Left lung (tissue), 14 donors: ENCODE measurements at places on chromosomes 11 and 22.

- DNase-seq: no peak
These were observed 13.4 kb upstream of the IL17REL start for GRCh38 chr22:50025993-50026392.

- DNase-seq: no peak
These were observed 116.1 kb downstream of the SHANK2 start for GRCh38 chr11:71136095-71136845.

GRCh38 chr11:68812526-68812925, 29.2 kb downstream of the CPT1A start:
- no peak for DNase-seq

GRCh38 chr11:44418456-44418830, 108.5 kb upstream of the ALX4 start:
- no peak for DNase-seq

GRCh38 chr11:118671254-118671653, 8.2 kb downstream of the TREH start:
- DNase-seq: no peak

GRCh38 chr11:126419801-126420697, 64.6 kb downstream of the ST3GAL4 start:
- DNase-seq: no peak
